ENCODE measurements at places on chromosomes 12 and 14. TPM values are rescaled to one million over a fixed set of nuclear protein-coding genes. Genes with fewer than 3 reads are reported as not detected.
A peak's percentile ranks its signal among the peaks of the same experiment; 100 is the strongest.

DNA sequence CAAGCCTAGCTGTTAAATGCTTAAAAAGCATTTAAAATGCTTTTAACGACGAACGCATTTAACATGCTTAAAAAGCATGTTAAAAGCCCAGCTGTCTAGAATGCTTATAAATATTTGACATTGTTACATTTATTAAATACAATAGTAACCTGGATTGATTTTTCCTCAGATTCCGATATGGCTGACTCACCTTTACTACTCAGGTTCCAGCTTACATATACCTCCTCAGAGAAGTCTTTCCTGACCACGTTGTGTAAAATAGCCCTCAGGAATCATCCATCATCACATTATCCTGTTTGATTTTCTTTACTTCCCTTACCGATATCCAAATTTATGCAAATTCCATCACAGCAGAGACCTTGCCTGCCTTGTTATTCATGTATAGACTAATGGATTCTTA, 51.4 kb downstream of the SLC41A2 start:
- no peaks in the 10 kb centered on the region for H3K27me3 ChIP-seq
- no peak for DNase-seq
- no peak overlapping the region for H3K4me3 ChIP-seq
- H3K27ac ChIP-seq: no peak overlapping the region
- H3K36me3 ChIP-seq: no peaks in the 10 kb centered on the region

- H3K4me1 ChIP-seq: peaks cover 26% of the 10 kb centered on the region
- H3K27me3 ChIP-seq: no peaks in the 10 kb centered on the region
- DNase-seq: peak; percentile 63
- H3K27ac ChIP-seq: peak overlapping the region; percentile 19
- no peaks in the 10 kb centered on the region for H3K36me3 ChIP-seq
Measured at GRCh38 chr14:100405760-100406455, 82.8 kb downstream of the SLC25A47 start.

DNA sequence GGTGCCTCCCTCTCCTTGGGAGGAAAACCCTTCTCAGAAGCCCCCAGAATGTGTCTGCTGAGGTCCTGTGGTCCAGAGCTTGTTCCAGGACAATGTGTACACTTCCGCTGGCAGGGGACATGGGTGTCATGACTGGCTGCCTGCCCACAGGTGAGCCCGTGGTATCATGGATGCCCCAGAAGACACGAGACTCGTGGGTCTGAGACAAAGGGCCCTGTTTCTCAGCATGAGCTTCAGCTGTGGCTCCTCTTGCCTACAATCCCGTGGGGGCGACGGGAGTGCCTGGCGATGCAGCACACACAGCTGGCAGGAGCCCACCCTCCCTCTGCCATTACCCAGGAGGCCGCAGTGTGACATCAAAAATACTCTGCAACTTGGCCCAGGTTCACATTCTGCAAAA, 7.0 kb downstream of the TMEM121 start:
- no peaks in the 10 kb centered on the region for H3K36me3 ChIP-seq
- DNase-seq: no peak
- H3K27ac ChIP-seq: no peak overlapping the region
- no peaks in the 10 kb centered on the region for H3K4me1 ChIP-seq

Gene KLRC2
- 0.26 TPM for total RNA-seq

GRCh38 chr12:115898670-115899069, 378.8 kb downstream of the MED13L start:
- no peak for DNase-seq
- H3K36me3 ChIP-seq: no peaks in the 10 kb centered on the region
- no peaks in the 10 kb centered on the region for H3K4me1 ChIP-seq
- H3K27me3 ChIP-seq: no peaks in the 10 kb centered on the region

GRCh38 chr12:120847814-120848213, 56.3 kb downstream of the SPPL3 start:
- DNase-seq: no peak
- no peaks in the 10 kb centered on the region for H3K36me3 ChIP-seq
- peaks cover 38% of the 10 kb centered on the region for H3K4me1 ChIP-seq

- H3K27me3 ChIP-seq: no peaks in the 10 kb centered on the region
- no peak for DNase-seq
- H3K27ac ChIP-seq: no peak overlapping the region
- no peak overlapping the region for H3K4me3 ChIP-seq
Measured at GRCh38 chr14:34633742-34634141, 3.8 kb upstream of the SNX6 start.

Gene ALDH6A1
- 17.0 TPM for total RNA-seq
